Mammary epithelial cell (primary cell): ENCODE measurements at places on chromosomes 6 and 20.

DNA sequence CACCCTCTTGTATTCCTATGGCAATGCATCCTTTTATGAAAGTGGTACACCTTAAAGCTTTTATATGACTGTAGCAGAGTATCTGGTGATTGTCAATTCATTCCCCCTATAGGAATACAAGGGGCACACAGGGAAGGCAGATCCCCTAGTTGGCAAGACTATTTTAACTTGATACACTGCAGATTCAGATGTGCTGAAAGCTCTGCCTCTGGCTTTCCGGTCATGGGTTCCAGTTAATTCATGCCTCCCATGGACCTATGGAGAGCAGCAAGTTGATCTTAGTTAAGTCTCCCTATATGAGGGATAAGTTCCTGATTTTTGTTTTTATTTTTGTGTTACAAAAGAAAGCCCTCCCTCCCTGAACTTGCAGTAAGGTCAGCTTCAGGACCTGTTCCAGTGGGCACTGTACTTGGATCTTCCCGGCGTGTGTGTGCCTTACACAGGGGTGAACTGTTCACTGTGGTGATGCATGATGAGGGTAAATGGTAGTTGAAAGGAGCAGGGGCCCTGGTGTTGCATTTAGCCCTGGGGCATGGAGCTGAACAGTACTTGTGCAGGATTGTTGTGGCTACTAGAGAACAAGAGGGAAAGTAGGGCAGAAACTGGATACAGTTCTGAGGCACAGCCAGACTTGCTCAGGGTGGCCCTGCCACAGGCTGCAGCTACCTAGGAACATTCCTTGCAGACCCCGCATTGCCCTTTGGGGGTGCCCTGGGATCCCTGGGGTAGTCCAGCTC is 292.1 kb downstream of the ESR1 start:
- peak; percentile 46 for DNase-seq

- peak; percentile 68 for DNase-seq
Observed at GRCh38 chr6:155187994-155188706, 75.7 kb upstream of the CLDN20 start.

DNA sequence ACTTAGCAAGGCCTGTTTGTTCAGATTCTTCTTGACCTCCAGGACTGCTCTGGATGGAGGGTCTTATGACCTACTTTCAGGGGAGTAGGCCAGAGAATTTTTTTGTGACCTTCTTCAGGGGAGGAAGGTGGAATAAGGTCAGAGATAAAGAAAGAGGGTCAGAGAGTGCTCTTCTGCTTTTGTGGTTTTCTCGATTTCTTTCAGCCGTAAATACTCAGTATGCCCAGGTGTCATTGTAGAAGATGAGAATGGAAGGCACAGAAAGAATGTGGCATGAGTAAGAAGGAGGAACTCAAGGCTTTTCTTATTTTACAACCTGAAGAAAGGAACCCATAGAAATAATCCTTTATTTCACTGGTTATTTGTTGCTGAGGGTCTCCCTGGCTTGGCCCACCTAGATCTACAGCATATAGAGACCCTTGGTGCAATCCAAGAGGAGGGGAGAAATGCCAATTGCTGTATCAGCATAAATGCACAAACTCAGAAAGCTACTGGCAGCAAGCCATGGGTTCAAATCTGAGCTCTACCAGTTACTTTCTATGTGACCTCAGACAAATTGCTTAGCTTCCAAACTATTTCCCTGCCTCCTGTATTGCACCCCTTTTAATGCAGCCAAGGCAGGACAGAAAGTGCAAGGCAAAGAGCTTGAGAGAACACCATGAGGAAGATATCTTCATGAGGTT is 68.0 kb downstream of the OLIG3 start:
- DNase-seq: no peak

- no peak for DNase-seq
Observed at GRCh38 chr6:938916-939315, 246.0 kb upstream of the EXOC2 start.

DNA sequence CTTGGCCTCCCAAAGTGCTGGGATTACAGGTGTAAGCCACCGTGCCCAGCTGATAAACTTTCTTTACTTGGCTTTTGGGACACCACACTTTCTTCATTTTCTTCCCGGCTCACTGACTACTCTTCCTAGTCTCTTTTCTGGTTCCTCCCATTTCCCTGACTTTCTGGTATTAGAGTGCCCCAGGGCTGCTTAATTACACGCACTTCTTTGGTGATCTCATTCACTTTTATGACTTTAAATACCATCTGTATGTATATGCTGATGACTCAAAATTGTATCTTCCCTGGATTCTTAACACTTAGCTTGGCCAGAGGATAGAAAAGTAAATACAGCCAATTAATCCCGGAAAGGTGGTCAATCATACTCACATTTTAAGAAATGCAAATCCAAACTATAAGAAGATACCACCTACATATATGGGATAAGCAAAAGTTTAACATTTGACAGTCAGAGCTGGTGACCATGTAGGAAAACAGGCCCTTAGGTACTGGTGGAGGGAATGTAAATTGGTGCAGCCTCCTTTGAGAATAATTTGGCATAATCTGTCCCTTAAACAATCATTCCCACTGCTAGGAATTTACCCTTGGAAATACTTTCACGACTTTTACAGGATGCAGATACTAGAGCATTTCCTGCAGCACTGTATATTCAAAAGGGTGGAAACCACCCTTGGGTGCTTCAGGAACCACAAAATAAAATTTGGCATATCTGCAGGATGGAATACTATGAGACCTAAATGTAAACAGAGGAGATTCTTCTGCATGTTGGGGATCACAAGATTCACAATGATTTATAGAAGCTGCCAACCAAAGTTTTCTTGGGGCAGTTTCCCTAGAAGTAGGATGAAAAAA is 9.4 kb upstream of the NANP start:
- peak; percentile 82 for DNase-seq

- no peak for DNase-seq
Observed at GRCh38 chr20:45363611-45364492, 896 bp downstream of the SYS1 start.

GRCh38 chr6:87494761-87495422 is 22.1 kb downstream of the SLC35A1 start:
- DNase-seq: no peak

- no peak for DNase-seq
Observed at GRCh38 chr20:38393259-38393658, 41.9 kb downstream of the SNHG17 start.

DNA sequence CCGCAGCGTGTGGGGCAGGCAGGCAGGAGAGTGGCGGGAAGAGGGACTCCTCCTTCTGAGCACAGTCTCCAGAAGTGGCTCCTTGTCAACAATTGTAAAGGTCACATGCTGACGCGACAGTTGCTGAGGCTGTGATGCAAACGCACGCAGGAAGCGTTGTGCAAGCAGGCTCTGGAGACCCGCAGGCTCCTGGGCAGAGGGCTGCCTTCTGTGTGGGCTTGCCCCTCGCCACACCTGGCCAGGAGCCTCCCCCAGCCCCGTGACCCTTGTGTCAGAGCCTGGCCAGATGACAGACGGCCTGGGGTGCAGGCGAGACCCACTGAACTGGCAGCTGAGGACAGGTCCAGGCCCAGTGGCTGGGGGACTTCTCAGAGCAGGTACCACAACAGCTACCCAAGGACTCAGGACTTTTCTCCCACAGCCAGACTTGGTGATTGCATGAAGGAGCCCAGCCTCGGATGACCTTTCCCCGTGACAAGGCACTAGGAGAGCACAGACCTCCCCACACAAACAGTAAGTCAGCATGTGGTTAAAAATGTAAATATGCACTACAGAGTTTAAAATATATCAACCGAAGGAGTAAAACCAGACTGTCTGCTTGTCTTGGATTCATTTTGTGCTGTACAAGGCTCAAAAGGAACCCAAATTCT is 222.1 kb upstream of the RREB1 start:
- no peak for DNase-seq
